ENCODE measurements at places on chromosomes 2 and 18.

- no peak for DNase-seq
These were observed 106.0 kb downstream of the ZNF236 start for GRCh38 chr18:76928179-76928868.

GRCh38 chr2:82411071-82411470 lies 2048.0 kb downstream of the SUCLG1 start:
- no peak for DNase-seq

GRCh38 chr18:44777457-44778192 lies 96.9 kb downstream of the SETBP1 start:
- no peak for DNase-seq

DNA sequence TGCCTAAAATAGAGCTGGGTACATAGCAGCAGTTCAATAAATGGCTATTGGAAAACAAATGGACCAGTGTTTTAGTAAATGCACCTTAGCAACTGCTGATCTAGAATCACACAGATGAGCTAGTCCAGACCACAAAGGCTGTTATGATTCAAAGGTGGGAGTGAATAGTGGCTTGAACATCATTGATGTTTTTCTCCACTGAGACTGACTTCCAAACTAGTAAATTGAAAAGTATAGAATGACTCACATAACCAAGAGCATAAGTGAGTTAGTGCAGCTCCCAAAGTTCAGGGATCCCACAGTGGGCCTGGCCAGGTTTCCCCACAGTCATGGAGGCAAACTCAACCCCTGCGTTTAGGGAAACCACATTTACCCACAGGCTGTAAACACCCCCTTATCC lies 106.7 kb upstream of the YPEL5 start:
- DNase-seq = no peak

GRCh38 chr2:43484323-43484930 lies 111.4 kb downstream of the THADA start:
- no peak for DNase-seq

- DNase-seq = peak; percentile 59
These were observed at the start of gene NXPH2 for GRCh38 chr2:138779781-138780445. Gene NXPH2 (minus strand): TSS chr2:138780390. CDS start chr2:138780241, 149 bp downstream.

- DNase-seq = no peak
These were observed at the start of gene ACMSD for GRCh38 chr2:134838143-134838620. Gene ACMSD (plus strand): TSS chr2:134838616. CDS start chr2:134838683, 67 bp downstream.

GRCh38 chr2:103991591-103991990 lies 862.3 kb upstream of the POU3F3 start:
- DNase-seq = no peak

- no peak for DNase-seq
These were observed 397.4 kb upstream of the SALL3 start for GRCh38 chr18:78582181-78582709.
